ENCODE measurements at places on chromosomes 11 and 22. TPM values are rescaled to one million over a fixed set of nuclear protein-coding genes. Genes with fewer than 3 reads are reported as not detected.
A peak's percentile ranks its signal among the peaks of the same experiment; 100 is the strongest.

DNA sequence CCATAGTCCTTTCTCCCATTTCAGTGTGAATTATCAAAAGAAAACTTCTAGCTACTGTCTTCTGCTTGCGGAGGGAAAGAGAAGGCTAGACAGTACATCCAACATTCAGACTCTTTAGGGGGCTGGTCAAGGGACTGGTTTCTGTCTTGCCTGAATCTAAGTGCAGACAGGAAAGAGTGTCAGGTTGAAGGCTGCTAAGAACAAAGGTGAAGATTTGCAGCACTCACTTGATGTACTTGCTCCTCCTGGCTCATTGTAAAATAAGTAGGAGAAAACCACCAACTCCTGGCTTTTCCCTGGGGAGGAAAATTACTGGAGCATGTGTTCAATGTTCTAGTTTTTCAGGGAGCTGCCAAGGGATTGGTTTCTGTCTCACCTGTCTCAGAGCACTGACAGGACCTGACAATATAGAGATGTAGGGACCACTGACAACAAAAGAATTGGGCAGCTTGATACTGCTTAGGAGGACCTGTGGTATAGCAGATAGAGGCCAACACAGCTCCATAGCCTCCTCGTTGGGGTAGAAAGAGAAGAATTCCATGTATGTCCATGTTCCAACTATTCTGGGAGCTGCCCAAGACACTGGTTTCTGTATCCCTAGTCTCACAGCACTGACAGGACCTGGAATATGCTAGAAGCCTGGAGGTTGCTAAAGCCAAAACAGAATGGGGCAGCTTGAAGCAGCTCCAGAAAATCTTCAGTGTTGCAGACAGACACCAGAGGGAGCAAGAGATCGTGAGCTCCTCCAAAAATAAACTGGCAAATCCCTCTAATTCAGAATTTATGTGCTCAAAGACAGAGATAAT lies 39.7 kb upstream of the MMP12 start:
- DNase-seq, result peak; percentile 53

DNA sequence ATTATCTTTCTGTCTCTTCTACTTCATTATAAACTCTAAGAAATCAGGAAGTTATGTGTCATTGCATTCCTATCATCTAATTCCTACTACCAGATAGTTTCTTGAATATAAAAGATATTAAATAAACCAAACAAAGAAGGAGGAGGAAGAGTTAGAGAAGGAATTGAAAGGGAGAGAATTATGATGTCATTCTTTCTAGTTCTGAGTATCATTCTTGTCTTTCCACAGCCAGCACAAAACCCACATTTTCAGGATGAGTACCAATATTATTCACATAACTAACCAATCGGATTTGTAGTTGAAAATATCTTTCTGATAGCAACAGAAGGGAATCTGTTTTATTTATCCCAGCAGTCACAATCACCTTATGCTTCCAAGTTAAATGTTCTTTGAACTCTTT lies 13.3 kb downstream of the MS4A13 start:
- DNase-seq, result no peak

GRCh38 chr22:50008151-50009040 lies 4.2 kb downstream of the IL17REL start:
- DNase-seq, result no peak

- DNase-seq, result no peak
Measured at GRCh38 chr11:115644856-115645255, 140.6 kb upstream of the CADM1 start.

- DNase-seq, result peak; percentile 62
Measured at GRCh38 chr11:10899121-10899830, 41.4 kb upstream of the ZBED5 start.

DNA sequence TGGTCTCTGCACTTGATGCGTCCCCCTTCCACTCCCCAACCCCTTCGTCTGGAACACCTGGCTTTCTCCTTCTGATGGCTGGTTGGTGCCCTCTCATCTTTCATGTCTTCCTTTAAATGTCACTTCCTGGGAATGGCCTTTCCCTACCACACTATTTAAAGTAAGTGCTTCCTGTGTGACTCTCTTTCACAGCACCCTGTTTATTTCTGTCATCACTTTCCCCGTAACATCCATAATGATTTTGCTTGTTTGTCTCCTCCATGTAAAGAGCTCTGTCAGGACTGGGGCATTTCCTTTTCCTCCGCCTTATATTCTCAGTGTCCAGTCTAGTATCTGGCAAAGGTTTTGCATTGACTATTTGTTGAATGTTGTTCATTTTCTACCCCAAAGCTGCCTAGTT lies 143.0 kb downstream of the DBX1 start:
- no peak for DNase-seq

- DNase-seq, result peak; percentile 23
Measured at GRCh38 chr22:46011627-46012181, 34.7 kb upstream of the WNT7B start.

GRCh38 chr11:94112206-94112953 lies 16.3 kb upstream of the PANX1 start:
- DNase-seq, result no peak

DNA sequence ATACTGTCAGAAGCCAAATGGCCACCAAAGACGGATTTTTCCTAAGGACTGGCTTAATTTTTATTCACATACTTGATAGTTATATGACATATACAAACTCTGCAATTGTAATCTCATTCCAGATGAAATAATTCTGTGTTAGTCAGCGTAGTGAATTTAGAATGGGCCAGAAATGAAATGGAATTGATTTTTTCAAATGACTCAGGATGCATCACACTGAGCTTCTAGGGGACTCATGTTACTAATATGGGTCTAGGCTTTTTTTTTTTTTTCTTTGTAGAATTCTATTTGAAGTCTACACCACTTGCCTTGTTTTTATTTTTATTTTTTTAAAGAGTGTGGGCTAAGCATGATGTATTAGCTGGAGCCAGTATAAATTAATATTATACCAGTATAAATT lies 62.7 kb downstream of the SPECC1L start:
- DNase-seq, result no peak

- no peak for DNase-seq
Measured at GRCh38 chr11:90391756-90392155, 168.9 kb upstream of the CHORDC1 start.

DNA sequence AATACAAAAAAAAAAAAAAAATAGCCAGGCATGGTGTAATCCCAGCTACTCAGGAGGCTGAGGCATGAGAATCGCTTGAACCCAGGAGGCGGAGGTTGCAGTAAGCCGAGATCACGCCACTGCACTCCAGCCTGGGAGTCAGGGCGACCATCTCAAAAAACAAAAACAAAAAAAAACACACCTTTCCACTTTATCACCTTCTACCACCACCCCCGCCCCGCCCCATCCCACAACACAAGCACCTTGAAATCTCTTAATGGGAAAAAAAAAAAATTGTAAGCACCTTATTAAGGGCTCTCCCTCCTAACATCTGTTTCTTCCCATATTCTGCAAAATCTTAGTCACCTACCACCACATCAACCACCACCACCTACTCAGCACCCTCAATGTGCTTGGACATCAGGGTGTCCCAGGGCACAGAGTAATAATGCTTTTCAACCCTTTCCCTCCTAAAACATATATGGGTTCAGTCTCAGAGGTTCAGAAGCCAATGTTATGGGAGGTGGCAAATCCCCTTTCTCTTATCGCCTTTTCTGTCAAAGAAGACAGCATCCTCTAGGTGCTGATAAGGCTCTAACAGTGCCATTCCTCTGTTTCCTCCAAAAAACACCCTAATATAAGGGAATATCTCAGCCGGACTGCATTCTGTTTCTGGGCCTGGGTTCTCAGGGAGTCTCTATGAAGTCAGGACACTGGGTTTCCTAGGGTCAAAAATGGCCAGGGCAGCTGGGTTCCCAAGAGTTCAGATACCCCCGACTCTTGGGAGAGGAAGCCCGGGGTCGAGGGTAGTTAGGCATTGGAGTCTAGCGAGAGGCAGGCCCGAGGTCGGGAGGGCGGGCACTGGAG lies 718 bp downstream of the INTS5 start:
- DNase-seq, result peak; percentile 33

GRCh38 chr11:117279711-117280376 lies 11.3 kb upstream of the BACE1-AS start:
- DNase-seq, result no peak

DNA sequence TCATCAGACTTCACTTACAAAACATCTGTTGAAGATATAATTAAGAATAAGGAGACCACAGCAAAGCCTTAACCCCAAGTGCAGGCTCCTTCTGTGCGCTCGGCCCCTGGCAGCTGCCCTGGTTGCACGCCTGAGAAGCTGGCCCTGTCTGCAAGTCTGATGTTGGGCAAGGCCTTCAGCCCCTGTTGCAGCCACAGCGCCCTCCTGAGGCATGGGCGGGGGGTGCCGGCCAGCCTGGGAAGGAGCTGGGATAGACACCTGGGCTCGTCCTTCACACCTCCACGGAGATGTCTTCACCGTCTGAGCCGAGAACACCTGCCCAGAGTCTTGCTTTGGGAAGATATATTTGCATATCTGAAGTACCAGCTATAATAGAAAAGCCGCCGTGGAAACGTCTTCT lies 104.1 kb downstream of the MPPED1 start:
- no peak for DNase-seq

DNA sequence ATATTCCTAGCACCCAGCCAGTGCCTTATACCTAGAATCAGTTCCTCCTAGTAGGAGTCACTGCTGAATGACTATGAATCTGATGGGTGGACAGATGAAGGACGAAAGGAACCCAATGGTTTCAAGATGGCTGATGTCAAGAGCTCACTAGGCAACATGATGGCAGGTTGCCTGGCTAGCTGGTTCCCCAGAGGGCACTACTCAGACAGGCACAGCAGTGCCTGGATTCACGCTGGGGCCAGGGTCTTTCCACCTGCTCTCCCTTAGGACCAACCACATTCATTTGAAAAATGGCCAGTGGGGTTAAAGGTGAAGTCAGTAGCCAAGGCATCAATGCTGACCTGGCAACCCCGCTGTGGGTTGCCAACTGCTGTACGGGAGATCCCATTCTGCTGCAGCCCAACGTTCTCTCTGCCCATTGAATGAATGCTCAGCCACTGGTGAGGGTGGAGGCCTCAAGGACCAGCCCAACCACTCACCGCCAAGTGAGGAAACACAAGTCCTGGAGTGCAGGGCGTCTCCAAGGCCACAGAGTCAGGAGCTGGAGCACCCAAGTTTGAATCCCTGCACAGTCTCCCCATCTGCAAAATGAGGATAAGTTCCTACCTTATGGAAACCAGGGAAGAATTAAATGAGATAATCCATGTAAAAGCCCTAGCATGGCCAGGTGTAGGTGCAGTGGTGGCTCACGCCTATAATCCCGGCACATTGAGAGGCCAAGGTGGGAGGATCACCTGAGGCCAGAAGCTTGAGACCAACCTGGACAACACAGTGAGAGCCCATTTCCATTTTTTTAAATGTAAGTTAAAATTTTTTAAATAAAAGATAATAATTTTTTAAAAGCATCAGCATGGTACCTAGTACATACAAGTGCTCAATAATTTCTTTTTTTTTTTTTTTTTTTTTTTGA lies 12.4 kb downstream of the MYH9 start:
- no peak for DNase-seq

DNA sequence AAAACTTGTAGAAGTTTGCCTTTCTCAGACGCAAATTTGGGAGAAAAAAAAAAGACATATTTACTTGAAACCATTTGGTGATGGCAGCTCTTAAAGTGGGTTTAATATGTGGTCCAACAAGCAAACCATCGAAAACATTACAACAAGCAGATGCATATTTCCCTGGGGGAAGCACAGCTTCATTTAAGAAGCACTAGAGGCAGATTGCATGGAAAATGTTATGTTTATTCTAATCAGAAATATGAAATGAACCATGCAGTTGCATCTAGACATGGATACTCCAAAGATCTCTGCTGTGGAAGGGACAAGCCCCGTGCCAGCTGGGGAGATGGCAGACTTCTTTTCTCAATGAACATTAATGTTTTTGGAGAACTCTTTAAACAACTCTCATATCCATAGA lies 57.4 kb upstream of the PARVA start:
- DNase-seq, result no peak

- DNase-seq, result no peak
Measured at GRCh38 chr11:111269146-111269868, 23.8 kb downstream of the POU2AF2 start.

GRCh38 chr22:30919973-30920372 lies 48.6 kb downstream of the MORC2 start:
- no peak for DNase-seq

DNA sequence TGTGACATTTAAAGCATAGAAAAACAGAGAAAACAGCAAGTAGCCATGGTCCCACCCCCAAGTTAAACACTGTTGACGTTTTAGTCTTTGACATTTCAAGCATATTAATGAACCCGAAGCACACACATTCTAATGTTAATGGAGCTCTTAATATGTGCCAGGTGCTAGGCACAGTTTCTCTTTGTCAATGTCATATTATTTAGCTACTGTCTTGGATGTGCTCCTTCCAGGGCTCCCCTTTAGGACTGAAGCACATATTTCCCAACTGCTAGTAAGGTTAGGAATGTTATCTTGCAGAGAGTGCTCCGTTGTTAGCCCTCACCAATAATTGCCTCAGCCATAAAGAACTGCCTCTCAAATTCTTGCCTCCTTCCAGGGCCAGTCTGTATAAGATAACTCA lies 716.6 kb upstream of the TENM4 start:
- no peak for DNase-seq

DNA sequence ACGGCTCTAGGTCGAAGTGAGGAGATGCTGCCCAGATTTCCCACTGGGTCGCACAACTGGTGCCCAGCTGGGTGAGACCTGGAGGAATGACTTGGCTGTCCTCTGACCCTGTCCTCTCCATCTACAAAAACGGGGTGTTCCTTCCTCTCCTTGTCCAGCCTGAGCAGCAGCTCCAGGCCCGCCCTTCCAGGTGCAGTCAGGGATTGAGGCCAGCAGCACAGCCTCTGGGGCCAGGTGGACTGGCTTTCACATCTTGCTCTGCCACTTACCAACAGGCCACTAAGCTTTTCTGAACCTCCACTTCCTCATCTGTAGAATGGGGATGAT lies 91.7 kb upstream of the LMO1 start:
- no peak for DNase-seq

Gene RBMXL2
- not detected for total RNA-seq

Gene MMP27
- total RNA-seq, result not detected

Gene OR5A1
- not detected for total RNA-seq

Gene DRICH1
- 0.85 TPM for total RNA-seq

Gene MCAM
- 9.7 TPM for total RNA-seq

Gene DNAJB7
- total RNA-seq, result 0.25 TPM

Gene RAC2
- 15.3 TPM for total RNA-seq

Gene EHF
- 372 TPM for total RNA-seq
